SJSA1 (cell line): ENCODE measurements at places on chromosomes 2 and 18. TPM values are rescaled to one million over a fixed set of nuclear protein-coding genes. Genes with fewer than 3 reads are reported as not detected.

Gene DSG1
- total RNA-seq, result not detected in 2 replicates

Gene MFSD2B
- not detected in 2 replicates for total RNA-seq

Gene FAM124B
- not detected in 2 replicates for total RNA-seq

Gene ADD2
- total RNA-seq, result not detected in 2 replicates

Gene LONRF2
- 0.81 TPM in 1 of 2 replicates, not detected in the other for total RNA-seq

Gene SOCS6
- 23.8 and 25.1 TPM in 2 replicates for total RNA-seq

Gene ABCB11
- total RNA-seq, result not detected in 2 replicates

Gene ODC1
- 110 and 113 TPM in 2 replicates for total RNA-seq

Gene APOB
- total RNA-seq, result not detected in 2 replicates

Gene NEU2
- total RNA-seq, result not detected in 2 replicates

Gene ALLC
- total RNA-seq, result not detected in 2 replicates

Gene GALNT5
- 1.7 and 2.7 TPM in 2 replicates for total RNA-seq

Gene ABCG5
- not detected in 2 replicates for total RNA-seq

Gene TTN
- 0.03 TPM in 1 of 2 replicates, not detected in the other for total RNA-seq

Gene ILKAP
- total RNA-seq, result 14.5 and 20.2 TPM in 2 replicates

Gene IL1RN
- total RNA-seq, result not detected in 2 replicates

Gene TRABD2A
- total RNA-seq, result 11.8 and 18.3 TPM in 2 replicates

Gene PMAIP1
- total RNA-seq, result 24.2 and 31.7 TPM in 2 replicates

Gene CD8A
- total RNA-seq, result not detected in 2 replicates

GRCh38 chr2:126976721-126977328, 78.1 kb downstream of the TEX51 start:
- no peak for DNase-seq

DNA sequence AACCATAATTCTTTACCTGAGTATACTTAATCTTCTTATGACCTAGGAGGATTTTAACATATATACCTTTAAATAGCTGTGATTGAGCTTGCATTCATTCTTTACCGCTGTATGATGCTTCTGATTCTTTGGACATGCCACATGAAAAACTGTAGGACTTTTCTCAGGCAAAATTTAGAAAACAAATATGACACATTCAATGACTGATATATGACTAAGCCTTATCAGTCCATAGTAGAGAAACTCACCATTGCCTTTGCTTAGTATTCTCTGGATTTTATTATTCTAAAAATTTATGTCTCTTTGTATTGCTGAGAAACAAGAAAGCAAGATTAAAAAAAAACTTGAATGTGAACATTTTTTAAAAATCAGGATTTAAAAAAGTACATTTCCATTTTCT, 3.7 kb downstream of the FAM171B start:
- no peak for DNase-seq

- DNase-seq, result no peak
Observed at GRCh38 chr2:200272320-200272719, 34.2 kb upstream of the SPATS2L start.

DNA sequence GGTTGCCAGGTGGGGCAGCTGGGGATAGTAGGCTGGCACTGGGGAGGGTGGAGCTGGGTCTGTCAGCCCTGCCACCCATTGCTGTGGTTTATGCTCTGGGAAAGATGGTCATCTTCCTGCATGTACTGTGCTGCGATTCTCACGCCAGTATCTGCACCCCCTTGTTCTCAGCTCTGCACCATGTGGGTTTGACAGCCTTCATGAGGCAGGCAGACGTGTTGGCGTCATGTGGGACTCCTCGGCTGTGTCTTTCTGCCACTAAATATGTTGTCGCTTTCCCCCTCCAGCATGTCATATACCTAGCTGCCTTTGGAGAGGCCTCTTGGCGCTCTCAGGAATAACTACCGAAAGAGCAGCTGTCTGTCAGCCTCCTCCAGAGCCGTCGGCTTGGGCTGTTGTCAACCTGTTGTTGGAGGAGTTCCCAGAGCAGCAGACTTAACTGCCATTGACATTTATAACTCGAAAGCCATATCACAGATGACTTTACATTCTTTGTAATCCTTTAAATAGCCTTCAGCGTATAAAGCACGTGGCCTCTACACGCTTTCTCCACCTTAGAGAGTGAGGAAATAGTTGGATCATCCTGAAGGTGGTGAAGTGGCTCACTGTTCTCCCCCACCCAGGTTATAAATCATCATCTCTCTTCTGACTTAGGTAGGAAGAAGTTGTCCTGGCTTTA, 80.4 kb upstream of the MGAT5 start:
- no peak for DNase-seq

GRCh38 chr2:96241900-96242611, 23.7 kb downstream of the TMEM127 start:
- DNase-seq, result peak; percentile 67

DNA sequence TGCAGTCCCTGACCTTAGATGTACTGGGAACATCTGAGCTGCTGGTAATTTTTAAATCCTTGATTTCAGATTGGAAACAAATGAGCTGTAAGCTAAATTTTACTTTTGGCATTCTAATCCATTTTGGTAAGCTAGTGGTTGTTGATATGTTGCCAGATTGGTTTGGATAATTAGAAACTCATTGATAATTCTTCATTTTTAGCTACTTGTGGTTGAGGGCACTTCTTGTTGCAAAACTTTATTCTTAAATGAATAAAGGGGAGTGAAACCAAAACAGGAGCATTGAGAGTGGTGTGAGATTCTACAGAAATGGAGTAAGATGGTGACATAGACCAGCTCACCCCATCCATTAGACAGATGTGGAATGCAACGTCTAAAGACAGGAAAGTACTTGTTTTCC, 64.5 kb downstream of the ITGB1BP1 start:
- DNase-seq, result no peak

GRCh38 chr2:161030260-161031063, 129.8 kb upstream of the TANK start:
- DNase-seq, result peak; percentile 69

DNA sequence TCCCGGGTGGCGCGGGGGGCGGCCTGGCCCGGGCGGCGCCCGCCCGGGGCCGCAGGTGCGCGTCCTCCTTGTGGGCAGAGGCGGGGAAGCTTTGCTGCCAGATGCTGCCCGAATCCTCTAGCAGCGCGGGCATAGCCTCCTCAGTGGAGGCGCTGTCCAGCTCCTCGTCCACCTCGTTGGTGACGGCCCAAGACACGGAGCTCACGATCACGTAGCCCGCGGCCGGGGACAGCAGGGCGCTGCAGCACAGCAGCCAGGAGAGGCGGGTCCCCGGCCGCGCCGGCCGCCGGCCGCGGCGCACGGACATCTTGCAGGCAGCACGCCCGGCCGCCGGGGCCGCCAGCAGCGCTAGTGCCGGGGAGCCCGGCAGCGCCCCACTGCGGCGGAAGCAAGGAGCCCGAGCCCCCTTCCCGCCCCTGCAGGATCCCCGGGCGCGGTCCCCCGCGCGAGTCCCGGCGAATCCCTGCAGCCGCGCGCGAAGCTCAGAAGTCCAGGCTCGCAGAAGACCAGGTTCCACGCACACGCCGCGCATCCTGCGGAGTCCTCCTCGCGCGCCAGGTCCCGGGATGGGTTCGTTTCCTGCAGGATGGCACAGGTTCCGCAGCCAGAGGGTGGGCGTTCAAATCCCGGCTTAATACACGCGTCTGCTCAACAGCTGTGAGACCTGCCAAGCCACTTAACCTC, at the start of gene CREG2:
Gene CREG2, minus strand, starts transcription at position 353 of the 684 bp plus-strand sequence. Its CDS starts 46 bp downstream, at position 307.
- peak; percentile 46 for DNase-seq

DNA sequence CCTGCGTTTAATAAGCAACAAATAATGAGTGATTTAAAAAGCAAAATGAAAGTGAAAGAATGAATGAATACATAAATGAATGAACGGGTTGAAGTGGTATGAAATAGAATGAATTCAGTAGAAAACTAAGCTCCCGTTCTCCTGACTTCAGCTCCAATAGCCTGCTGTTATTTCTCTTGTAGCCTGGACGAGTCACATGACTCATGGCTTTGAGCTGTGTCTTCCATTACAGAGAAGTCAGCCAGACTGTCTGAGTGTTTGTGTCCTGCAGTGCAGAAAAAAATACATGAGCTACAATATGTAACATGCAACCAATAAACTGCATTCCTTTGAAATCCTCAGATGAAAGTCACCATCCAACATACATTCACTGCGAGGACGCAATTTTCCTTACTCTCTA, 21.2 kb downstream of the SCG2 start:
- no peak for DNase-seq

DNA sequence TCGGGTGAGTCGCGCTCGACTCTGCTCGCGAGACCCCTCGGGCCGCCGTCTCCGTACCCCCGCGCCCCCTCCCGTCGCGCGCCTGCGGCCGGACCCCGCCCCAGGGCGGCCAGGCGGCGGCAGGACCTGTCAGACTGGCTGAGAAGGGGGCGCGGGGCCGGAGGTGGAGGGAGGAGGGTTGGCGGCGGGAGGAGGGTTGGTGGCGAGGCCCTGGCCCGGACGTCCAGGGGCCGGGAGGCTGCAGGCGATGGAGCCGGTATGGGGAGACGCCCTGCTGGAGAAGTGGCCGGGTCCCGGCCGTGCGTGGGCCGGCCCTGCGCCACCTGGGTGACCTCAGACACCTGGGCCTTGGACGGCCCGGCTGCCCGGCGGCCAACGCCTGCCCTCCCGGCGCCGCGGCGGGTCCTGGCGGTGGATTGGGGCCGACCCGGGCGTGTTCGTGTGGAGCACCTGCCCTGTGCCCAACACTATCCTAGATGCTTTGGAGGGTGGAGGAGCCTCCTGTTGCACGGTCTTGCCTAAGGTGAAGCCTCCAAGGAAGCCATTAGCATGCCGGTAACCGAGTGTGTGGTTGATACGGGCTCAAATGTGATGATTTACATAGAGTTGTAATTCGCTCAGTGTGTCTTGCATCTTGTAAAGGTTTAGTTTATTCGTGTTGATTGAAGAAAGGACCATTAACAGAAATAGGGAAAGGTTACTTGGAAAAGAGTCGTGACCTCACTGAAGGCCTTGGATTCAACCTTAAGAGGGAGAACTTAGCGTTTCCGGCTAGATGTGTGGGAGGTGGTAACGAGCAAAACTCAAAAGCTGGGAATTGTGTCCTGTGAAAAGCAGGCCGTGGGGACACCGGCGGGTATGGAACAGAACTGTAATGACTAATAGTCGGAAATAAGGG, 550 bp downstream of the MYL12B start:
- DNase-seq, result no peak

- DNase-seq, result no peak
Observed at GRCh38 chr2:106798826-106799552, 87.0 kb downstream of the ST6GAL2 start.

DNA sequence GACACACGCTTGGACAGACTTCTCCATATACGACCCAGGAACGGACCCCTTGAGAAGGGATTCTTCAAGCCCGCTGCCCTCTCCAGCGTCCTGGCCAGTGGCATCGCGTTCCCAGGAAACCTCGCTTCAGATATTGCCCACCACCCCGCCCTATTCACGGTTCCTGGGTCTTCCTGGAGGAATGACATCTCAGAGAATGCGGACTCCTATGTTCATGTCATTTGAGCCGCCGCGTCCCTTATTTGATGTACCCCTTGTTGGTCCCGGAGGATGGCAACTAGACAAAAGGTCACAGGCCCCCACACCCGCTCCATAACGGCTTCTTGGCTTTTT, 588 bp upstream of the CCDC93 start:
- no peak for DNase-seq

DNA sequence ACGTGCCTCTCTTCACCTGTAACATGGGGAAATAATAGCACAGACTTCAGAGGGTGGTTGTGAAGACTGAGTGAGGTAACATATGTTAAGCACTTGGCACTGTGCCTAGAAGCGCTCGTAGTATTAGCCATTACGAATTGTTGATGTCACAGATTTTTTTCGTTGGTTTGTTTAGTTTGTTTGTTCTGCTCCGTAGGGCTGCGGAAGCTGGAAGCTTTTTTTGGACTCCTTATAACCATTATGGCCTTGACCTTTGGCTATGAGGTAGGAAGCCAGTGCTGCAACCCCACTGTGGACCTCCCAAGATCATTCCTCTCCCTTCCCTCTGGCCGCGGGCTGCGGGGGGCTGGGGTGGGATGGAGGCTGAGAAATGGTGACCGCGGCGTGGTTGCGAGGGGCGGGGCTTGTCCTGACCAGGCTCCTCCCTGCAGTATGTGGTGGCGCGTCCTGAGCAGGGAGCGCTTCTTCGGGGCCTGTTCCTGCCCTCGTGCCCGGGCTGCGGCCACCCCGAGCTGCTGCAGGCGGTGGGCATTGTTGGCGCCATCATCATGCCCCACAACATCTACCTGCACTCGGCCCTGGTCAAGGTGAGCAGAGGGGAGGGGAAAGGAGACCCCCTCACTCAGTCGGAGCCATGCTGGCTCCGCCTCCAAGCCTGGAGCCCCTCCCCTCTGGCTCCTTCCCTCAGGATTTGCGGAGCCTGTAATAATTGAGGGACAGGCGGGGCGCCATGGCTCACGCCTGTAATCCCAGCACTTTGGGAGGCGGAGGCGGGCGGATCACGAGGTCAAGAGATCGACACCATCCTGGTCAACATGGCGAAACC, 5.5 kb downstream of the SLC11A1 start:
- peak; percentile 45 for DNase-seq

GRCh38 chr2:12718711-12719399, 2.1 kb downstream of the TRIB2 start:
- peak; percentile 50 for DNase-seq

GRCh38 chr2:29502460-29502911, 387.3 kb downstream of the CLIP4 start:
- DNase-seq, result no peak

- DNase-seq, result no peak
Observed at GRCh38 chr18:37787452-37787851, 221.9 kb upstream of the CELF4 start.

- no peak for DNase-seq
Observed at GRCh38 chr2:86396291-86396785, 44.8 kb upstream of the KDM3A start.

- no peak for DNase-seq
Observed at GRCh38 chr2:172447811-172448493, 20.6 kb downstream of the ITGA6 start.

- DNase-seq, result peak; percentile 41
Observed at GRCh38 chr18:79379931-79380815, 15.6 kb upstream of the NFATC1 start.

GRCh38 chr18:1777843-1778242, 793.5 kb downstream of the METTL4 start:
- DNase-seq, result no peak

DNA sequence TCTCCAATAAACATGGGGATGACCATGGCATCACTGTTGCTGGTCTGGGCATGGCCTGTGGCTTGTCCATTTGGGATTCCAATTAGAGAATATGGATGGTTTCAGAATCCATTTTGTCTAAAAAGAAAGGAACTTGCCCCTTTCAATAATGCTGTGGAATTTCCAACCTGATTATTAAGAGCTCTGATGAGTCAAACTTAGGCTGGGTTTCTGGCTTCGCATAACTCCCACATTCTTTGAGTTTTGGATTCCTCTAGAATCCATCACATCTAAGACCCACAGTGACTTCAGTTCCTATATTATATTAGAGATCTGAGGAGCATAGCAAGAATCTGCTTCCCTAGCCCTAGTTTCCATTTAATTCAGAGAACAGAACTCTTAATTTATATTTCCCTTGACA, 531.5 kb downstream of the TNS1 start:
- DNase-seq, result no peak
